Lung (tissue), 17 donors: ENCODE measurements at places on chromosomes 1 and 21. TPM values are rescaled to one million over a fixed set of nuclear protein-coding genes. Genes with fewer than 3 reads are reported as not detected.

DNA sequence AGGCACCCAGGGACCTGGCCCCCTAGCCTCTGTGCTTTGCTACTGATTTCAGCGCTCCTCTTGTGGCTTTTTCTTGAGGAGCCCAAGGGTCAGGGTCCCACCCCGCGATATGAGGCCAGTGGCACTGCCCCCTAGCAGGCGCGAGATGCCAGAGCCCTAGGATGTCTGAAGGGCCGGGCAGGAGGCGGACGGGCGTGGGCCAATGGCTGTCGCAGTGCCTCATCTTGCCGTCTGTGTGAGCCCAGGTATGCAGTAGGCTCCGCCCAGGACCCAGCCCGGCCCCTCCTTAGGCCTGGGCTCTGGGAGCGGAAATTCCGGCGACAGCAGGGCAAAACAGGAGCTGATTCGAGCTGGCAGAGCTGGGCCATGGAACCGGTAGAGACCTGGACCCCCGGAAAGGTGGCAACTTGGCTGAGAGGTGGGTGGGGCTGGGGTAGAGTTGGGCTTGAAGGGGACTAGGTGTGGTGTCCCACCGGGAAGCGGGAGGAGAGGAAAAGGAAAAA is at the start of gene CNKSR1:
TSS of gene CNKSR1 (plus strand) at position 310 of the 503 bp plus-strand sequence. CDS start at position 367, 57 bp downstream.
- no peaks in the 10 kb centered on the region for H3K36me3 ChIP-seq
- H3K4me3 ChIP-seq, result peak within 1 kb of the TSS; percentile 24
- no peaks in the 10 kb centered on the region for H3K27me3 ChIP-seq
- peak within 1 kb of the TSS; percentile 74 for H3K27ac ChIP-seq
- DNase-seq, result peak; percentile 53

DNA sequence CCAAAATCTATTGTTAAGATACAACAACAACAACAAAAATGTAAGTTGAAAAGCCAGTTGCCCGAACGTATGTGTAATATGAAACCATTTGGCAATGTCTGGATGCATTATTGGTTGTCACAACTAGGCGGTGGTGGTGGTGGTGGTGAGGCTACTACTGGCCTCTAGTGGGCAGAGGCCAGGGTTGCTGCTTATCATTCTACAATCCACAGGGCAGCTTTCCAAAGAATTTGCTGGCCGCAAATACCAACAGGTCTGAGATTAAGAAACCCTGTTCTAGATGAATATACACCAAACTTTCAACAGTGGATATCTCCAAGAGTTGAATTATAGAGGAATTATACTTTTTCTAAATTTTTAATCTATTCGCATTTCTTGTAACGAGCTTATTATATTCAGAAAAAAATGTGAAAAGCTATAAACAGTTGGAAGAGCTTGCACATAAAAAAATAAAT is 26.8 kb upstream of the ZNF697 start:
- DNase-seq, result peak; percentile 15
- no peaks in the 10 kb centered on the region for H3K27me3 ChIP-seq
- no peak overlapping the region for H3K4me3 ChIP-seq
- H3K4me1 ChIP-seq, result peaks cover 4% of the 10 kb centered on the region

Gene EPHA8
- 0.01 TPM for polyA plus RNA-seq

DNA sequence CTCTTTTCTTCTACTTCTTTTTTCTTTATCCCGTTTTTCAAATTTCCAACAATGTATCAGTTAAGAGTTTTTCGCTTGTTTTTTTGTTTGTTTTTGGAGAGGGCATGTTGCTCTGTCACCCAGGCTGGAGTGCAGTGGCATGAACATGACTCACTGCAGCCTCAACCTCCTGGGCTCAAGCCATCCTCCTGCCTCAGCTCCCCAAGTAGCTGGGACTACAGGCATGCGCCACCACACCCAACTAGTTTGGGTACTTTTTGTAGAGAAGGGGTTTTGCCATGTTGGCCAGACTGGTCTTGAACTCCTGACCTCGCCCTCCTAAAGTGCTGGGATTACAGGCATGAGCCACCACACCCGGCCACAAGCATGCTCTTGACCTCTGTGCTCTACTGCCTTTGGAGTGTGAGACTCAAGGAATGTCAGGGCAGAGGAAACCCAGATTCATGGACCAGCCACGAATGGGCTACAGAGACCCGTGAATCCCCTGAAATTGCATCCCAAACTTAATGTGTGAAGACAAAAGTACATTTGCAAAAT is 65.1 kb upstream of the HSD17B7 start:
- H3K36me3 ChIP-seq, result no peaks in the 10 kb centered on the region
- peaks cover 3% of the 10 kb centered on the region for H3K4me1 ChIP-seq
- no peak for DNase-seq
- H3K27me3 ChIP-seq, result no peaks in the 10 kb centered on the region
- H3K27ac ChIP-seq, result no peak overlapping the region

DNA sequence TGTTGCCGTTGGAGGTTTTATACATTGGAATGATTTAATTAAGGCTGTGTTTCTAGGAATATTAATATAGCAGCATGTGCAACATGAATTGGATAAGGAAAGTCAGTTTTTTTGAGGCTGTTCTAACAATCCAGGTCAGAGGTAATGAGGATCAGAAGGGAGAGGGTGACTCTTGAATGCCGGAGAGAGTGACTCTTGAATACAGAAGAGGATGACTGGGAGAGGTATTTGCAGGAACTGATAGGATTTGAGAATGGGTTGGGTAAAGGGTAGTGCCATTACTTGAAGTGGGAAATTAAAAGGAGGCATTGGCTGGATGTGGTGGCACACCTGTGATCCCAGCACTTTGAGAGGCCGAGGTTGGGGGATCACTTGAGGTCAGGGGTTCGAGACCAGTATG is 55.6 kb upstream of the MACF1 start:
- no peak overlapping the region for H3K27ac ChIP-seq
- no peaks in the 10 kb centered on the region for H3K36me3 ChIP-seq
- H3K27me3 ChIP-seq, result no peaks in the 10 kb centered on the region
- H3K4me1 ChIP-seq, result peaks cover 23% of the 10 kb centered on the region
- no peak for DNase-seq

DNA sequence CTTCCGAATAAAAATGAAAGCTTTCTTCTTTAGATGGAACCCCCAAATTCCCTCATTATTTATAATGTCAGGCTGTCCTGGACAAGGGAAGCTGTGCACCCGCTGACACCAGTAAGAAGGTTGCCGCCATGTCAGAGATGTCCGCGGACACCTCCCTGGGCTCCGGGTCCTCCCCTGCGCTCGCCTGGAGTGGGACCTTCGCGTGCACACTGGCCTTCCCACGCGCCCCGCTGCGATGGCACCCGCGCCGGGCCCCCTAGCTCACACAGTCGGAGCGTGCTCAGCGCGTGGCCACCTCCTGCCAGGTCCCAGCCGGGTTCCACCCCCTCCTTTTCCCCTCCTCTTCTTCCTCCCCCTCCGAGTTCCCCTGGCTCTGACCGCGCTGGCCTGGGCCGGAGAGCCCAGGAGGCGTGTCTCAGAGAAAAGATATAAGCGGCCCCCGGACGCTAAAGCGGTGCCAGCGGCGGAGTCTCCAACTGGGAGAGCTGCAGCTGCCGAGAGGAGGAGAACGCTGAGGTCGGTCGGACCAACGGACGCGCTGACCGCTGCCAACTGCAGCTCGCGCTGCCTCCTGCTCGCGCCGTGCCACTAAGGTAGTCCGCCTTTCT is at the start of gene G0S2:
TSS of gene G0S2 (plus strand) at position 456 of the 608 bp plus-strand sequence. CDS start 273 bp downstream, outside the sequence.
- peaks cover 8% of the 10 kb centered on the region for H3K4me1 ChIP-seq
- peak within 1 kb of the TSS; percentile 44 for H3K4me3 ChIP-seq
- H3K27me3 ChIP-seq, result no peaks in the 10 kb centered on the region
- H3K27ac ChIP-seq, result peak within 1 kb of the TSS; percentile 79

Gene ERICH3
- 3.0 TPM for polyA plus RNA-seq

Gene SLC30A2
- 0.02 TPM for polyA plus RNA-seq

- no peaks in the 10 kb centered on the region for H3K36me3 ChIP-seq
- no peak overlapping the region for H3K4me3 ChIP-seq
- peaks cover 8% of the 10 kb centered on the region for H3K27me3 ChIP-seq
- H3K27ac ChIP-seq, result no peak overlapping the region
- peaks cover 9% of the 10 kb centered on the region for H3K4me1 ChIP-seq
These were observed 8.5 kb downstream of the COLGALT2 start for GRCh38 chr1:184028854-184029623.

- H3K4me3 ChIP-seq, result no peak overlapping the region
- H3K36me3 ChIP-seq, result no peaks in the 10 kb centered on the region
- H3K27ac ChIP-seq, result no peak overlapping the region
- H3K4me1 ChIP-seq, result no peaks in the 10 kb centered on the region
These were observed 50.3 kb downstream of the SLX9 start for GRCh38 chr21:44989943-44990780.

Gene C21orf58
- polyA plus RNA-seq, result 4.8 TPM

DNA sequence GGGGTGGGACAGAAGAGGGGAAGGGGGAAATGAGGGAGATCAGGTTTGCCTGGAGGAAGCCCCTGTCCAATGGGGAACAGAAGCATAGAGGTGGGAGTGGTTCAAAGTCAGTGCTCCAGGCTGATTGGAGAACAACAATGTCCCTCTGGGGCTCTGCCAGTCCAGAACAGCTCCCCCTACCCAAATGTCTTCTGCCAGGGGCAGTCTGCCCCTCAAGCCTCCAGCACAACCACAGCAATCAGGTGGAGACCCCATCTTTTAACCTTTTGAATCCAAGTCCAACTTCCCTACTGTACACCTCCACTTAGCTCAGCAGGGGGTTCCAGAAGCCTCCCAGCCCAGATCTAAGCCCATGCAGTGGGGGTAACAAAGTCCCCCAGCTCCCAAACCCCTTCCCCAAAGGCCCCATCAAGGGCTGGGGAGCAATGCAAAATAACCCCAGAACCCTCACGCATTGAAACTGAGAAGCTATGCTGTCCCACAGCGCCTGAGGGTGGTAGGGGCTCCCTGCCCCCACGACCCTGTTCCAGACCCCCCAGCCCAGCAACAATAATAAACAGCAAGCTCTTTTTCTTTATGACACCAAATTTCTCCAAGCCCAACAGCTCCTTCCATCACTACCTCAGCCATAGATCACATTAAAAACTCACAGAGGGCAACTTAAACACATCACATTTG is 3.3 kb downstream of the AHDC1 start:
- no peak overlapping the region for H3K27ac ChIP-seq
- peak; percentile 56 for DNase-seq
- no peak overlapping the region for H3K4me3 ChIP-seq
- peaks cover 34% of the 10 kb centered on the region for H3K4me1 ChIP-seq

Gene GJB3
- polyA plus RNA-seq, result 2.5 TPM

Gene MRPS15
- polyA plus RNA-seq, result 248 TPM

Gene ANKRD34A
- polyA plus RNA-seq, result 0.45 TPM

- no peaks in the 10 kb centered on the region for H3K36me3 ChIP-seq
- H3K4me1 ChIP-seq, result peaks cover 10% of the 10 kb centered on the region
- DNase-seq, result no peak
These were observed 126.3 kb downstream of the PTPN14 start for GRCh38 chr1:214425101-214425500.

DNA sequence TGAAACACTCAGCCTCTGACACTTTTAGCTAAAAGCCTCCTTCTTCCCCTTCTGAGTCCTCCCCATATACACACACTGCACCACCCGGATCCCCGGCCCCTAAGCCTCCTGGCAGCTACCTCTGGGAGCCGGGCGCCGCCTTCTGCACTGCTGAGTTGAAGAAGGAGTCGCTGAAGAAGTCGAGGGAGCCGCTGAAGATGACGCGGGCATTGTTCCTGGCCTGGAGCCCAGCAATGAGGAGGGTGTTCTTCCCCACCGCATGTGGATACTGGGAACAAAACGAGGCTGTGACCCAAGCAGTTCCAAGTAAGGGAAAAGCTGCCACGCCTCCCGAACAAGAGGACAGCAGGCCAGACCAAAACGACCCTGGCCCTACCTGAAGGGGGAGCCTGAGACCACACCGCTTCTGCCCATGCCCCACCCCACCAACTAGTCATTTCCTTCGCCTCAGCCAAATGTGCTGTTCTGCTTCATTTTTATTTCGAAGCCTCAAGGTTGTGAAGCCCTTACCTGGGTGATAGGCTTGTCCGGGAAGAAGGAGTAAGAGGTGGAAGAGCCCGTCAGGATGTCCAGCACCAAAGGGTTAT is 7.0 kb downstream of the DDOST start:
- H3K36me3 ChIP-seq, result peaks cover 41% of the 10 kb centered on the region
- DNase-seq, result no peak
- no peaks in the 10 kb centered on the region for H3K4me1 ChIP-seq
- H3K27me3 ChIP-seq, result no peaks in the 10 kb centered on the region
- H3K27ac ChIP-seq, result no peak overlapping the region

- no peak overlapping the region for H3K4me3 ChIP-seq
- no peaks in the 10 kb centered on the region for H3K4me1 ChIP-seq
- DNase-seq, result no peak
These were observed 45.4 kb downstream of the TNFSF18 start for GRCh38 chr1:173005196-173005864.

Gene SLAMF8
- 67.0 TPM for polyA plus RNA-seq

DNA sequence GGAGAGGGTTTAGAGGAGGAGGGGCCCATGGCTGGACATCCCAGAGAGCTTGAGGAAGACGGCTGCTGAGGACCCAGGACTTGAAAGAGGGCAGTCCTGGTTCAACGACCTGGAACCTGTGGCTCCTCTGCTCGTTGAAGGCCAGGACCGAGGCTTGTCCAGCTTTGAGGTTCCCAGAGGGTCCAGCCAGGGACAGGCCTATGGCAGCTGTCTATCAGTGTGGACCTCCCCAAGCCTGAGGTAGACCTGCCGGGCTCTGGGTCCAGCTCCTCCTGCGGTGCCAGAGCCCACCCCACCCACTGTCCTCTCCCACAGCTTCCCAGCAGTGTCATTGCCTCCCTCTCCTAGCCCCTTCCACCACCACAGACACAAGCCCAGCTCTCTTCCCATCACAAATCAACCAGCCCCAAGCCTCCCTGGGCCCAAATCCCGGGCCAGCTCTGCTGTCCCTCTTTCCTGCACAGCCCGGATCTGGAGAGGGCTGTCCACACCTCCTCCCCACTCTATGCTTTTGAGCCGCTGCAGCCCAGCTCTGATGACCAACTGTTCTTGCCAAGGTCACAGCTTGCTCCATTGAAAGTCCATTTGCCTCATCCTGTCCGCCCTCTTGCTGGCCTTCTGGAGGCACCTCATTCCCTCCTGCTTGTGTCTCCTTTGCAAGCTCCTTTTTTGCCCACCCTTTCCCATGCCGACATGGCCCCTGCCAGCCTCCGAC is 48.7 kb upstream of the EDN2 start:
- H3K4me1 ChIP-seq, result peaks cover 11% of the 10 kb centered on the region
- H3K4me3 ChIP-seq, result no peak overlapping the region
- no peaks in the 10 kb centered on the region for H3K36me3 ChIP-seq
- no peaks in the 10 kb centered on the region for H3K27me3 ChIP-seq
- H3K27ac ChIP-seq, result no peak overlapping the region

Gene AZIN2
- 1.2 TPM for polyA plus RNA-seq

Gene NUP210L
- 0.08 TPM for polyA plus RNA-seq

Gene TAS1R1
- 0.02 TPM for polyA plus RNA-seq

GRCh38 chr1:203028067-203028783 is 1.9 kb downstream of the PPFIA4 start:
- no peaks in the 10 kb centered on the region for H3K27me3 ChIP-seq
- no peak overlapping the region for H3K27ac ChIP-seq
- no peak for DNase-seq
- H3K36me3 ChIP-seq, result peaks cover 5% of the 10 kb centered on the region
- no peak overlapping the region for H3K4me3 ChIP-seq
- peaks cover 32% of the 10 kb centered on the region for H3K4me1 ChIP-seq

GRCh38 chr1:33429856-33430691 is 821 bp downstream of the PHC2 start:
- no peaks in the 10 kb centered on the region for H3K4me1 ChIP-seq
- H3K27me3 ChIP-seq, result peaks cover 8% of the 10 kb centered on the region
- H3K27ac ChIP-seq, result peak overlapping the region; percentile 48
- no peaks in the 10 kb centered on the region for H3K36me3 ChIP-seq

Gene OR14K1
- not detected for polyA plus RNA-seq
